Occipital lobe (tissue), 3 donors: ENCODE measurements at places on chromosomes 5 and 9. TPM values are rescaled to one million over a fixed set of nuclear protein-coding genes. Genes with fewer than 3 reads are reported as not detected.

GRCh38 chr5:116536316-116537083, 38.1 kb downstream of the SEMA6A start:
- DNase-seq = peak; percentile 14

GRCh38 chr5:35404701-35405100, 174.4 kb upstream of the PRLR start:
- no peak for DNase-seq

- DNase-seq = no peak
Measured at GRCh38 chr5:34672196-34672595, 16.1 kb downstream of the RAI14 start.

- DNase-seq = no peak
Measured at GRCh38 chr9:91060520-91061343, 259.1 kb downstream of the SYK start.

DNA sequence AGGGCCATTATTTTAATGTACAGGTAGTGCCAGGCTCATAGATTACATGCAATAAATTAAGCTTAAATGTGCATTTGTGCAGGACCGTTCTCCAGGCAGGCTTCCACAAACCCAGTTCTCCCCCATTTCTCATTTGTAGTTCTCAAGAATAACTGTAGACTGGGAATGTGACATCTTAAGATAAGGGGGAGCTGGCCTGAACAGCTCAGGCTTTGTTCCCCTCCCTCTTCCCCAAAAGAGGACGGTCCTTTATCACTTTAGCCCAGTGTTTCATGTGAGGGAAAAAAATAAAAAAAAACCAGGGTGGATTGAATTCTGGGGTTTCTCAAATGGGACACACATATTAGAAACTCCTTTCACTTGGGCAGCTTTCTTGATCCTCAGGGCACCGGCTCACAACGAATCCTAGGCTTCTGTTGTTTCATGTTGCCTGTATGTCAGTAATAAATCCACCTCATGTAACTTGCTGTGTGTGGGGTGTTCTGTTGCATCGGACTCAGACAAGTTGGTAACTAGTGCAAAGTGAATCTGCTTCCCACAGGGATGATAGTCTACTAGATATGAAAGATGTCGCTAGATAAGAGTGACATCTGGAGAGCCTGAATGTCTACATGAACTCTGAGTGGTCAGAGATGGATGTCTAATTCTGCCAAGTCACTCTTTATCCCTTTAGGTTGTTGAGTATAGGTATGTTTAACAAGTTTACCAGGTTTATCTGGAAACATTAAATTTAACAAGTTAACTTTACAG, 2030.6 kb upstream of the NUDT12 start:
- no peak for DNase-seq

Gene PCDHB9
- 6.1 TPM for total RNA-seq

Gene CDO1
- 73.2 TPM for total RNA-seq

Gene SCGB3A2
- not detected for total RNA-seq

Gene PCDHB3
- total RNA-seq = 10.3 TPM

Gene LRRC14B
- not detected for total RNA-seq

Gene CD72
- total RNA-seq = 0.47 TPM
